ENCODE measurements at places on chromosomes 3 and 15.
A peak's percentile ranks its signal among the peaks of the same experiment; 100 is the strongest.

DNA sequence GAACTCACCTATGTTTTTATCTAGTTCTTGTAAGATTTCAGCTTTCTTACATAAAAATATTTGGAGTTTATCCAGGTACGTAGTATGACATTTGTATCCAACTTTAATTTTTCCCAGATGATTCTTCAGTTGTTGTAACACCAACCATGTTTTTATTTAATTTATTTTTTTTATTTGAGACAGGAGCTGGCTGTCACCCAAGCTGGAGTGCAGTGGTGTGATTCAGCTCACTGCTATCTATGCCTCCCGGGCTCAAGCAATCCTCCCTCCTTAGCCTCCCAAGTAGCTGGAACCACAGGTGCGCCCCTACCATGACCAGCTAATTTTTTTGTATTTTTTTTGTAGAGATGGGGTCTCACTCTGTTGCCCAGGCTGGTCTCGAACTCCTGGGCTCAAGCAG, 6.6 kb downstream of the XYLB start:
- DNase-seq: no peak

GRCh38 chr15:79736435-79737000, 160.3 kb downstream of the MTHFS start:
- no peak for DNase-seq

GRCh38 chr3:195042743-195043606, 228.0 kb downstream of the XXYLT1 start:
- peak; percentile 34 for DNase-seq

- DNase-seq: no peak
These were observed 77.0 kb downstream of the LRIG1 start for GRCh38 chr3:66423791-66424190.

- no peak for DNase-seq
These were observed 32.5 kb downstream of the GBE1 start for GRCh38 chr3:81728766-81729544.

DNA sequence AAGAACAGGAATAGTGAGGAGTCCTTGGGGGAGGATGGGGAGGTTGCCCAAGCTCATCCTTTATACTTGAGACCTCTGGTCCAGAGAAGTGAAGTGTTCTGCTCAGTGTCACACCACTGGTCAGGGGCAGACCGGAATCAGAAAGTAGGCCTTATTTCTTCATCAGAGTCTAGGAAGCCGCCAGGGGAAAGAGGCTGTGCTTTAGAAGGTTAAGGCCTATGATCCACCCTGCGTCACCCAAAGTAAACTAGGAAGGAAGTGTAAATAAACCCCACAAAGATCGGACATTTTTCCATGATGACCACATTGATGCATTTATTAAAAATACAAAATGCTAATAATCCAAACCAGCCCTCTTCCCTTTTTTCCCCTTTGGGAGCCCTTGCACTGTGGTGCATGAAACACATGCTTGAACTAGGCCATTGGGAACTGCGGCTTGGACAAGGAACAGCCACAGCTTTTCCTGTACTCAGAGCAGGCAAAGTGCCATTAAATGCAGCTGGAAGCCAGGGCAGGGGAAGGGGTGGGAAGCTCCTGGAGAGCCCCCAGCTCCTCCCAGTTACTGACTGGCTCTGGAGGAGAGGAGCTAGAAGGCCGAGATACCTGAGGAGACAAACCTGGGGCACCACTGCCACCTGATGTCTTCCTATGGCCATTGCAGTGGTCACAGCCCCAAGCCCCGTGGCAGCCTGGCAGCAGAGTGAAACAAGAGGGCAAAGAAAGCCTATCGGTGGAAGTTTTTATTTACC, 37.0 kb downstream of the CDC25A start:
- peak; percentile 86 for DNase-seq

DNA sequence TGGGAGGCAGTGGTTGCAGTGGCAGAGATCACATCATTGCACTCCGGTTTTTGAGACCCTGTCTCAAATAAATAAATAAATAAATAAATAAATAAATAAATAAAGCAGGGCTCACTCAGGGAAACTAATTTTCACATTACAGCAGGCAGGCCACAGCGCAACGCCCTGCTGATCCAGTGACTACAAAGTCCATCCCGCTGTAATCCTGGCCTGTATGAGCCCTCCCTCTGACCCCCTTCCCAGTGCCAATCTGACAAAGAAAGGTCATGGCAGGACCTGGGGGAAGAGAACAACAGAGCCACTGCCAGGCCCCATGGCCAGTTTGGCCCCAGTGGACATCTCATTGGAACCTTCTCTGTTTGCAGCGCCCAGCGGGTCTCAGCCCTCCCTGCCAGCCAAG, 9.3 kb downstream of the SH3BP5 start:
- no peak for DNase-seq

GRCh38 chr3:152458376-152459117, 189.8 kb downstream of the MBNL1 start:
- no peak for DNase-seq

GRCh38 chr3:43753741-43754715, 63.3 kb downstream of the ABHD5 start:
- no peak for DNase-seq

GRCh38 chr3:12139111-12139511, 19.6 kb downstream of the TIMP4 start:
- DNase-seq: no peak

DNA sequence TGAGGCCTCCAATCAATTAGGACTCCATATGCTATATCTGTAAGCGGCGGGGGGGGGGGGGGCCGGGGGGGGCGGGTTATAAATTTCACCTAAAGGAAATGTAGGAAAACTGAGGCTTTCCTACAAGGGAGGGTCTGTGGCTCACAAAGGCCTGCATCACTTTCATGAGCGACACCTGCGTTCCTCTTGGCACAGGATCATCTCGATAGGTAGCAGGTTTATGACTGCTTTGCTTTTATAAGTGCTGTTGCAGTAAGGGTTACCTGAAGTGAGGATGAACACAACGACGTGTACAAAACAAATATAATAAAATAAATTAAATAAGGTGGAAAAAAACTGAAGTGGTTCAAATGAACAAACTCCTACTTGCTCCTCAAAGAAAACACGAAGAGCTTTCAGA, 194.3 kb downstream of the FOXP1 start:
- no peak for DNase-seq

DNA sequence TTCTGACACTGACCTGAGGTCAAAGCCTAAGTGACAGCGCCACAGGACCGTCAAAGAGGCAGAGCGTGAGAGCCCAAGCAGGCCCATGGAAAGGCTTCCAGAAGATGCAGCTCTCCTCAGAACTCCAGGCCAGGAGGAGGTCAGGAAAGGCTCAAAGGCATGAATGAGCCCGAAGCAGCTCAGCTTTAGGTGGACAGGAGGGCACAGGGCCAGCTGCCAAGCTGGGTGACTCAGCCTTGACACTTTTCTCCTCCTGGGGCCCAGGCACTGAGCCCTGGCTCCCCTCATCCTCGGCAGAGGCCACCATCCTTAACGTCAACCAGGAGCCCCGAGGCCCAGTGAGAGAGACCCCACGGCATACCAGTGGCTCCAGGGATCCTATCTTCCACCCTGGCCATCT, 62.9 kb downstream of the ADCY5 start:
- no peak for DNase-seq

DNA sequence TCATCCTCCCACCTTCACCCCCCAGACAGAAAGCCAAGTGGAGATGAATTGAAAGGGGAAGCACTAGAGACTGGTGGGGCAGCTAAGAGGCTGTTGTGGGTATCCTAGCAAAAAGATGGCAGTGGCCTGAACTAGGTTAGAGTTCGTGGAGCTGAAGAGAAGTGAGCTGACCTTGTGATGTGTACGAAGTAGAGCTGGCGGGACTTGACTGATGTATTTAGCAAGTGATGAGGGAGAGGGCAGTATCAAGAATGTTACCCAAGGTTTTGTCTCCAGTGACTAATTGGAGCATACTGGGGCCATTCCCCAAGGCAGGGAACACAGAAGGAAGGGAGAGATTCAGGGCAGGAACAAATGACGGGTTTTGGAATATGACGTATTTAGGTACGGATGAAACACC, 50.0 kb upstream of the CP start:
- no peak for DNase-seq

GRCh38 chr15:37078566-37078965, 21.8 kb downstream of the MEIS2 start:
- no peak for DNase-seq

GRCh38 chr3:153957421-153957820, 163.8 kb upstream of the ARHGEF26 start:
- no peak for DNase-seq

DNA sequence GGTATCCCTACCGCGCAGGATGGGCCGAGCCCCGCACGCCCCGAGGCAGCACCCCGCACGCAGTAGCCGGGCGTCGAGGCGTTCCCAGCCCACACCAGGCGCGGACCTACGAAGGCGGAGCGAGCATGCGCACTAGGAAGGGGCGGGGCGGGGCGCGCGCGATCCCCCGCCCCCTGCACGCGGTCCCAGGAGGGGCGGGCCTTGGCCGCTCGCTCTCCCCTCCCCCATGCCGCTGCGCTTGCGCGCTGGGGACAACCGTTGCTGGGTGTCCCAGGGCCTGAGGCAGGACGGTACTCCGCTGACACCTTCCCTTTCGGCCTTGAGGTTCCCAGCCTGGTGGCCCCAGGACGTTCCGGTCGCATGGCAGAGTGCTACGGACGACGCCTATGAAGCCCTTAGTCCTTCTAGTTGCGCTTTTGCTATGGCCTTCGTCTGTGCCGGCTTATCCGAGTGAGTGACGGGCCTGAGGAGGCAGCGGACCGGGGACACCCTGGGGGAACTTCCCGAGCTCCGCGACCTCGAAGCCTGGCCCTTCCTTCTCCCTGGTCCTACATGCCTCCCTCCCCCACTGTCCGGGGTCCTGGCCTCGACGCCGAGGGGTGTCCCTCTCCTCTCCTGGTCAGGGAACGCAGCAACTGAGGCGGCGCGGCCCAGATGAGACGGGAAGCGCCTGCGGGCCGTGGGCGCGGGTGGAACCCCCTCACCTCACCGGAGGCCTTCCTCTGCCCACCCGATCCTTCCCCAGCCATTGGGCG, at the start of gene SPESP1:
SPESP1 (plus strand) TSS at position 258 of the 755 bp plus-strand sequence; CDS start at position 387, 129 bp downstream.
- DNase-seq: peak; percentile 72

DNA sequence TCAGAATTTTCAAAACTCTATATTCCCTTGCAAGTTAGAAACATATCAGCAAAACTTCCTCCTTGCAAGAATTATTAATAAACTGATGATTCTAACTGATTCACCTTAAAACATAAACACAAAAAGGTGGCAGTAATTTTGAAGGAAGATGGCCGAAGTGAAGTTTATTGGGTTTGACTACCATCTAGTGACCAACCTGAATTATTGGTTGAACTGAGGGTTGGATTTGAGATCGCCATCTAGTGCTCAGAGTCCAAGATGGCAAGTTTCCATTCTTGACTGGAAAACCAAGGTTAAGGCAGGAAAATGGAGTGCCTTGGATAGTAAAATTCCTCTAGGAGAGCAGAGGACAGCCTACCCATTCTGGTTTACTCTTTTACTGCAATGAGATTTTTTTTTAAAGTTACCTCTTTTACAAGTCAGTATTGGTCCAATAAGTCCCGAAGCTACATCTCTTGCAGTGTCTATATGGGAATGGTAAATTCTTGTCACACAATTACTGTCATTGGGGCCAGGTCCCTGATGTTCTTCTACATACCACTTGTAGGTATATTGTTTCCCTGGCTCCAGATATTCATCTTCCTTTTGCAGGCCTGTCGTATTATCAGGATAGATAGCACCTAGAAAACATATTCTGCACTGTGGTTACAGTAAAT, 51.6 kb upstream of the CP start:
- DNase-seq: no peak

GRCh38 chr3:56917361-56918110, 115.8 kb upstream of the ARHGEF3 start:
- no peak for DNase-seq

GRCh38 chr3:195284842-195285241, 13.9 kb upstream of the XXYLT1 start:
- DNase-seq: no peak

GRCh38 chr15:77002954-77003912, 8.3 kb downstream of the PSTPIP1 start:
- no peak for DNase-seq

- DNase-seq: no peak
These were observed 313.3 kb downstream of the MECOM start for GRCh38 chr3:169350228-169350627.
